ENCODE measurements at places on chromosomes 13 and 19.

GRCh38 chr13:75480671-75481175, 1.2 kb downstream of the TBC1D4 start:
- DNase-seq, result peak; percentile 57

- no peak for DNase-seq
Observed at GRCh38 chr19:34507414-34508067, 26.0 kb downstream of the WTIP start.

- DNase-seq, result no peak
Observed at GRCh38 chr13:29479716-29480492, 115.6 kb downstream of the SLC7A1 start.

DNA sequence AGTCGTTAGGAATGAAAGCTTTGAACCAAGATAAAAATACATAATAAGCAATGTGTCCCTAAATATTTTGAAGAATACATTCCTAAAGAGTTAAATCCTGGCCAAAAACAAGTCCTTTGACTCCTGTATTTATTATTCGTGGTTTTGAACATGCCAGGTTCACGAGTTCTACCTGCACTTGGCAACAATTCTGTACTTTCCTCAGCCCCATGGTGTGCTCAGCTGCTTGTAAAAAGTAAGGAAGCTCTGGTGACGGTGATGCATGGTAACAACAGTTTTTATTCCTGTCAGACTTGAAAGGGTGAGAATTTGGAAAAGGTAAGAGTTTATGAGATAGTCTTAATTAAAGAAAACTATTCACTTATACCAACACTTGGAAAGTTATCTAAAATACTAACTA, 95.0 kb upstream of the KLF12 start:
- DNase-seq, result no peak

GRCh38 chr19:23093832-23094231, 23.0 kb upstream of the ZNF730 start:
- DNase-seq, result no peak

GRCh38 chr13:45199711-45200110, 1.1 kb downstream of the KCTD4 start:
- DNase-seq, result no peak

DNA sequence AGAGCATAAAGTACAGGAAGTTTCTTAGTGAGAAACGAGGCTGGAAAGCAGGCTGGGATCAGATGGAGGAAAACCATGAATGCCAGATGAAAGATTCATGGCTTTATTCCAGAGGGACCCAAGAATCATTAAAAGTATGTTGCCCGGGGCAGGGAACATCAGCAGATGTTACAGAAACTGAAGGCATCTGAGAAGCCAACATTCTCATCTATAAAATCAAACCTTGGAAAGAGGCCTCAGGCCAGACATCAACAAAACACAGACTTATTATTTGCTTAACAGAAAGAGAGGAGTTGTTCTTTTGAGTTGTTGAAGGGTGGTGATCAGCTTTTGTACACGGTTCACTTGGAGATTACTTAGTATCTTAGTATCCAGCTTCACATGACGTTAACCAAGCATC, 543.6 kb downstream of the RFC3 start:
- no peak for DNase-seq

- DNase-seq, result peak; percentile 37
Observed at GRCh38 chr19:40717880-40718773, 1.2 kb downstream of the ITPKC start.

DNA sequence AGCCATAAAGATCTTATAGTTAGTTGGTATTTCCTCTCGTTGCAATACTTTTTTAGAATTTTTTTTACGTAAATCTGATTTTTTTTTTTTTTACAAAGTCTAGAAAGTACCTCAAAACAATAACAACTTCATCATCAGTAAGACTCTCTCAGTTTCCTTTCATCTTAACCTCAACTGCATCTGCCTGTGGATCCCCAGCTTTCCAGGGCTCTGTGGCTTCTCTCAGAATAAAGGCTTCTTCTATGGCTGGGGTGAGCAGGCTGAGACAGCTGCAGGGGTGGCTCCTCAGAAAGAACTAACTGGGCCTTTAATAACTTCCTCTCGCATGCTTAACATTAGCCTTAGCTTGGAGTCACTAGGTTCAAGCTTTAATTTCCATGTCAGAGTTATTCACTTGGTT, 4.2 kb downstream of the ZNF506 start:
- no peak for DNase-seq

- DNase-seq, result peak; percentile 62
Observed at GRCh38 chr19:55247621-55248099, 11.2 kb downstream of the PPP6R1 start.

GRCh38 chr13:77172650-77173049, 145.7 kb upstream of the FBXL3 start:
- DNase-seq, result no peak

- peak; percentile 25 for DNase-seq
Observed at GRCh38 chr19:15038294-15038693, 11.0 kb upstream of the CASP14 start.

GRCh38 chr13:109256866-109257760, 529.3 kb downstream of the IRS2 start:
- peak; percentile 100 for DNase-seq

GRCh38 chr19:50909240-50910070, 1.7 kb downstream of the KLK4 start:
- peak; percentile 40 for DNase-seq

DNA sequence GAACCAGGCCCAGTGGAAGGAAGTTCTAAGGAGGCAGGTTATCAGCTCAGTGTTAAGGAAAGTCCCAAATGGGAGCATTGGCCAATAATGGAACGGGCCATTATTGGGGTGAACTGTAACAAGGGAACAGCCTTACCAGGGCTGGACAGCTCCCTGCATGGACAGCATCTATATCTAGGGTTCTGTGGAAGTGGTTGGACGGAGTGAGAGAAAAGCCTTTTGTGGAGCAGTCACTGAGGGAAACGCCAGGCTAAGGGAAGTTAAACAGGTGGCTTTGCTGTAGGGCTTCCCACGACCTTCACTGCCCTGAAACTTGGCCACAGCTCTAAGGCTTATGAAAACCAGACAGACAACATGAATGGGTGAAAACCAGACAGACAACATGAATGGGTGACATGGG, 17.0 kb downstream of the POU2F2 start:
- no peak for DNase-seq

GRCh38 chr19:41128692-41129091, 14.5 kb downstream of the CYP2F1 start:
- no peak for DNase-seq

- no peak for DNase-seq
Observed at GRCh38 chr13:98986226-98986846, 8.5 kb upstream of the DOCK9 start.

DNA sequence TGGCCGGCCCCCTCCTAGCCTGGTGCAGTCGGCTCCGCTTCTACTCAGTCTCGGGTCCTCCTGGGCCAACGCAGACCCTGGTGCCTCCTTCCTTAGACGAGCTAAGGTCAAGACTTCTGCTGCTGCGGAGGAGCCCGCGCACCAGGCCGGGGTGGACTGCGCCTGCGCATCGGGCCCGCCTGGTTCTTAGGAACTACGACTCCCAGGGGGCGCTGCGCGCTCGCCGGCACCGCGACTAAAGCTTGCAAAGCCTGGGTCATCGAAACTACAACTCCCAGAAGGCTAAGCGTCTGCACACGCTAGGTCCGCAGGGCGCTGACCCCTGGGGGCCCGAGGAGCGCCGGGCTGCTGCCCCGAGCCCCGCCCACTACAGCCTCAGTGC, at the start of gene ZNF835:
Gene ZNF835 (minus strand): TSS at position 145 of the 382 bp plus-strand sequence. CDS start 6,559 bp downstream, outside the sequence.
- peak; percentile 58 for DNase-seq
